ENCODE measurements at places on chromosomes 2 and 18.

GRCh38 chr18:27413495-27414401 is 228.6 kb upstream of the CHST9 start:
- peak; percentile 80 for DNase-seq

DNA sequence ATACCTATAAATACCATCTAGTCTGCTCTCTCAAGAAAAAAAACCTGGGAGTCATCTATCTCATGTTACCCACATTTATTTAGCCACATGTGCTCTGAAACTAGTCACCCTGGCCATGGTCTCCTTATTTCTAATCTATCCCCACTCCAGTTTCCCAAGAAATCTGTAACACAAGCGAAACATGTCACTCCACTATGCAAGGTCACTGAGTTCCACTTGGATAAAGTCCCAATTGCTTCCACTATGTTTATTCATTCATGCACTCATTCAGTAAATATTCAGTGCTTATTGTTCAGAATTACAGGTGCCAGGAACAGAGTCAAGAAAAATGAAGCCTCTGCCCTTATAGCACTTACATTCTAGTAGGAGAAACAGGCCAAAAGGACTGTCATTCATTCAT is 369.4 kb upstream of the CYRIA start:
- DNase-seq = no peak

GRCh38 chr2:239726631-239727181 is 298.4 kb downstream of the NDUFA10 start:
- no peak for DNase-seq

DNA sequence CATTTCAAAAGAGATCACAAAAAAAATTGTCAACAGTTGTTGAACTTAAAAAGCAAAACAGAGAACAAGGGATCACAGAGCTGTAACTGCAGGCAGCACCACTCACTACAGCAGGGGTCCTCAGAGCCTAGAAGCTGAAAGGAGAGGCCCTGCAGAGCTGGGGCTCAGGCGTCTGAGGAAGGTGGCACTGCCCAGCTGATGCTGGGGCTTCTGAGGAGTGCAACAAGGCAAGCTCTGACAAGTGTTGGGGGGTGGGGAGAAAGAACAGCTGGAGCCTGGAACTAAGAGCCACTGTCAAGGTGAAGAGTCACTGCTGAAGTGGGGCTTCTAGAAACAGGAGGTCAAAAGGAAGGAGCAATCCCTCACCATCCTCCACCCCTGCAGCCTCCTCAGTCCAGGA is 46.2 kb downstream of the FTCDNL1 start:
- DNase-seq = no peak

DNA sequence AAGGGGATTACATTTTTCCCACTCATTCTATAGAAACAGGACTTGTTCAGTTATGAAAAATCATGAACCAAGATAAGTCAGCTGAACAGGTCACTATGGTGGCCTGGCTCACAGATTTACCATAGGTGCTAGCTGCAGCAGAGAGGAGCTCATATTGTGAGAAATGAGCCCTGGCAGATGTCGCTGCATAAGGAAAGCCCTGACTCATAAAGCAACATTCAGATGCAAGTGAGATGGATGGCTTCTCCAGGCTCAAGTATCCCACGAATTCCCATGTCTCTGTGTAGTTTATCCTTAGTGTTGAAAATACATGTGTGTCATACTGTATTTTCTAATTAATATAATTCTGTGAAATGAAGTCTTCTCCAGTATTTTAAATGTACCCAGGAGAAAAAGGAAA is 115.0 kb upstream of the LHCGR start:
- DNase-seq = no peak

- no peak for DNase-seq
Observed at GRCh38 chr2:194842871-194843270, 814.2 kb upstream of the SLC39A10 start.

DNA sequence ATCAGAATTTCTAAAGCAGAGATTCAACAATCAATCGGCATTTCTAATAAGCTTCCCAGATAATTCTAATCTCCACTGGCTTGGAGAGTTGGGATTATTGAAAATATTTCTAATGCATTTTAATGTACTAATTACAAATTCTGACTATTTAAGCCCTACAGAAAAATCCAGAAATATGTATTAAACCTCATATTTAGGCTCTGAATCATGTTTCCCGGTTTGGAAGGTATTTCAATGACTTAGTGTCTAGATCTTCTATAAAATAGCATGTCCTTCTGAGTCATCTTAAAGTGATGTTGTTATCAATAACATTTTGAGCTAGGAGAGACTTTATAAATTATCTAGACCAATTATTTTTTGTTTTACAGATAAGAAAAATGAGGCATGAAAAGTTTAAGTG is 258.8 kb upstream of the NRXN1 start:
- DNase-seq = no peak

DNA sequence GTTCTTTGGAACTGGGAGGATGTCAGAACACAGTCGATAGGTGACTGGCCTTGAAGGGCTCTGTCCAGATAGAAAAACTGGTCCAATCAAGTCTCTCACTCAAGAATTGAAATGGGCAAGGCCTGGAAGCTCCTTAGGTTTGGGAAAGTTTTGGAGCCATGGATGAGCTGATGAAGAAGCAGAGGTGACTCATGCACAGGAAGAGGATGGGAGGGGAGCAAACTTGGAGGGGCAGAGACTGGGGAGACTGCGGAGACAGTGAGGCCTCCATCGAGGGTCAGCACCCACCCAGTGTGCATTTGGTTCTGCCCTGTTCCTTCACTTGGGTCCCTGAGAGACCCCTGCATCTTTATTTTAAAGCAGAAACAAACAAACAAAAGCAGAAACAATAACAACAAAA is 41.1 kb downstream of the SOWAHC start:
- no peak for DNase-seq

DNA sequence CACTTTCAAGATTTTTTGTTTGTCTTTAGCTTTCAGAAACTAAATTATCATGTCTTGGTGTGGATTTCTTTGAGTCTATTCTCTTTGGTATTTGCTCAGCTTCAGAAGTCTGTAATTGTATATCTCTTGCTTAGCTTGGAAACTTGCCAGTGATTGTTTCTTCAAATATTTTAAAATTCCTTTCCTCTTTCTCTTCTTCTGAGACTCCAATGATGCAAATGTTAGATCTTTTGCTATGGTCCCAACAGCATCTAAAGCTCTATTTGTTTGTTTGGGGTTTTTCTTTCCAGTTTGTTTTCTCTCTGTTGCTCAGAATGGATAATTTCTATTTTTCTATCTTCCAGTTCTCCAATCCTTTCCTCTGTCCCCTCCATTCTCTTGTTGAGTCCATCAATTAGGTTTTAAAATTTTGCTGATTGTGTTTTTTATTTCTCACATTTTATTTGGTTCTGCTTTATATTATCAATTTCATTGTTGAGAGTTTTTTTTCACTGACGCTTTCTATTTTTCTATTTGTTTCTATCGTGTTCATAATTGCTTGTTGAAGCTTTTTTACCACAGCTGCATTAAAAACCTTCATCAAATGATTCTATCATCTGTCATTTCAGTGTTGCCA is 81.5 kb upstream of the DAPL1 start:
- DNase-seq = no peak

- no peak for DNase-seq
Observed at GRCh38 chr2:65992198-65992554, 442.7 kb upstream of the MEIS1 start.

GRCh38 chr2:49858113-49858490 is 703.8 kb upstream of the FSHR start:
- DNase-seq = no peak

DNA sequence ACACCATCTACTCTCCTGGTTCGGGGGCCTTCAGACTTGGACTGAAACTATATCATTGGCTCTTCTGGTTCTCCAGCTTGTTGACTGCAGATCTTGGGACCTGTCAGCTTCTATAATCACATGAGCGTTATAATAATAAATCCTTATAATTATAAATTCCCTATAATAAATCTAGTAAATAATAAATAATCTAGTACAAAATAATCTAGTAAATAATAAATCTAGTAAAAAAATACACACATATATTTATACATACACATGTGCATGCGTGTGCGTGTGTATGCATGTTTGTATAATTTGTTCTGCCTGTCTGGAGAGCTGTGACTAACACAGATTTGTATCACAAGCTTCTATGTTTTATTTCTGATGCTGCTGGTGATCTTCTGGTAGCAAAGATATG is 40.8 kb downstream of the KATNAL2 start:
- DNase-seq = no peak

DNA sequence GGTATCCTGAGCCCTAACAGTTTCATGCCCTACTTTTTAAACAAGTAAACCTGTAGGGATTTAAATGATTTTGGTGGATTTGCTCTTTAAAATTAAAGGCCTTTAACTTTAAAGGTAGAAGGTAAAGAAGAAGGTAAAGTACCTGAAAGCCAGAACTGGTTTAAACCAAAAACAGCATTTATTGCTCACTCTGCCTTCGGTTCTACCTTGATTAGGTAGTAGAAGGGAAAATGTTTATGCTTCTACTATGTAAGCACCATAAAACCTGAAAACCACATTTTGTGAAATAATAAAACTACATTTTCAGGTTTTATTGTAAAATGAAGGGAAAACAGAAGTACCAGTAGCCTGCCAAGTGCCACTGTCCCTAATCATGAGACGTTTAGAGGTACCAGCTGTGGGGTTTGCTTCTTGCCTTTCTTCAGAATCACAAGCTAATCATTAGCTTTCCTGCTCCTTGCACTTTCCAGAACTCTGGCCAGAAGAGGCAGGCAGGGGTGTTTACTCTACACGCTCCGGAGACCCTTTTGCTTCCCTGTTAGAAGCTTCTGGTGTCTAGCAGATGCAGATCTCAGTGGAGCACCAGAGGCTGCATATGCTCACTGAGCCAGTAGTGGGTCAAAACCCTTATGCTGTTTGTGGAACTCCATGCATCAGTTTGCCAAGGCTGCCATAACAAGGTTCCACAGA is 33.3 kb downstream of the RPIA start:
- no peak for DNase-seq

- no peak for DNase-seq
Observed at GRCh38 chr18:46559946-46560670, 96.9 kb downstream of the LOXHD1 start.

GRCh38 chr2:69149631-69150215 is 136.7 kb downstream of the ANTXR1 start:
- DNase-seq = no peak

- DNase-seq = no peak
Observed at GRCh38 chr2:176582176-176582575, 312.9 kb downstream of the MTX2 start.

GRCh38 chr2:15674637-15675455 is 83.2 kb downstream of the DDX1 start:
- DNase-seq = peak; percentile 95

DNA sequence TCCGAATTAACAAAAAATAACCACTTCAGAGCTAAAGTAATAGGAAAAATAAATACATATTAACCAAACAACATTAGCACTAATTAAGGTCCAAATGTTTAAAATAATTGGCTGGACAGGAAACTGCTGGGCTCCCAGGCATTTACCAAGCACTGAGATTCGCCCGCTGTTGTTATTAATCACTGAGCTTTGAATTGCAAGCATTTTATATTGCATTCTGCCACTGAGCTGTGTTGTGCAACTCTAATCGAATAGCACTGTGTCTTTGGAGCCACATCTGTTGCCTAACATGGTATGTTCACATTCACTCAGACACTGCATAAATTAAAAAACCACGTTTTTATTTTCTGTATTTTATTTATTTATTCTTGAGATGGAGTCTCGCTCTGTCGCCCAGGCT is 88.9 kb downstream of the SOWAHC start:
- no peak for DNase-seq

All from kidney epithelial cell (primary cell).